ENCODE measurements at places on chromosomes 7 and 10.

DNA sequence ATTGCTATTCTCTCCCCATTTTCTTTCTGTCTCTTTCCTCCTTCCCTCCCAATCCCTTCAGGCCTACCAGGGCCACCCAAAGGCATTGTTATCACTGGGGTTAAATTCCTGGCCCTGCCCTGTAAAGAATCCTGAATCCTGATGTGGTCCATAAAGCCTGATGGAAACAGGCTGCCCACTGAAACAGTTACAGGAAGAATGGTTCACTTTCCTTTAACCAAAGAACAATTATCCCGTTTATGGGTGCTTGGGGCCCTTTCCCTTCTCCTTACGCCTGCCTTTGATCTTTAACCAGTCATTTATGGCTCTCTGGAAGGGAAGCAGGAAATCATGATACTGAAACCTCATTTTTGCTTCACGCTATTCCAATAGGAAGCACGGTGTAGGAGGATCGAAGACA is 273.1 kb upstream of the NEBL start:
- DNase-seq = no peak

- no peak for DNase-seq
Measured at GRCh38 chr10:11516431-11516746, 95.1 kb downstream of the USP6NL start.

GRCh38 chr7:33050535-33051318 is 11.8 kb downstream of the NT5C3A start:
- DNase-seq = no peak

DNA sequence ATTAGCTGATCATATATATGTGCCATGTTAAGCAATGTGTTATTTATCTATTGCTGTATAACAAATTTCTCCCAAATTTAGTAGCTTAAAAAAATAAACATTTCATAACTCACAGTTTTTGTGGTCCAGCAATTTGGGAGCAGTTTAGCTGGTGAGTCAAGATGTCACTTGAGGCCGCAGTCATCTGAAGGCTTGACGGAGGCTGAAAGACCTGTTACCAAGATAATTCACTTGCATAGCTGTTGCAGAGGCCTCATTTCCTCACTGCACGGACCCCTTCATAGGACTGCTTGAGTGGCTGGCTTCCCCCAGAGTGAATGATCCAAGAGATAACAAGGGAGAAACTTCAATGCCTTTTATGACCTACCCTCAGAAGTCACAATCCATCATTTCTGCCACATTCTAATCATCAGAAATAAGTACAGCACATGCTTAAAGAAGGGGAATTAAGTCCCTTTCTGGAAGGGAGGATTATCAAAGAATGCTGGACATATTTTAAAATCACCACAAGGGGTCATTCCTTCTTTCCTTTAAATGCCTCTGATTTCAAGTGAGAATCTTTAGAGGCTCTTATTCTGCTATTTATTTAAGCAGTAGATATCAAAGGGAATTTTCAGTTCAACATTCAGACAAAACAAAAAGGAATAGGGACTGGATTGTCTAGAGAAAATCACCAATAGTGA is 10.5 kb upstream of the SRPK2 start:
- no peak for DNase-seq

GRCh38 chr7:22757338-22757994 is 30.5 kb downstream of the IL6 start:
- DNase-seq = no peak

DNA sequence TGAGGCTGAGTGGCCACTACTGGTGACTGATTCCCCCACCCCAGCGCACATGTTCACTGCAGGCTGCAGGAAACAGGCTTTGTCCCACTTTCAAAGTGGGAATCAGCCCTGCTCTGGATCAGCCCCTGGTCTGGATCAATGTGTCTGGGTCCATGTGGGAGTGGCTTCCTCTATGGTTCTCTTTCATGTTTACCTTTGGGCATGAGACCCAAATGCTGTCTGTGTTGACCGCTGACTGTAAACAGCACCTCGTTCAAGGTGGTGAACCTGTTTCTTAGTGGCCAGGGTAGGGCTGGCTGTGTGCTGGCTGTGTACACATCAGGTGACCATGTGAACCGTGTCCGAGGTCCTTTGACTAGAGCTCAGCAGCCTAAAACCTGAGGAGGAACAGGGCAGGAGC is 121.8 kb downstream of the CAMK1D start:
- DNase-seq = no peak

- DNase-seq = no peak
Measured at GRCh38 chr10:80168679-80169380, 36.3 kb downstream of the PLAC9 start.

- no peak for DNase-seq
Measured at GRCh38 chr10:101047961-101048892, 13.6 kb upstream of the KAZALD1 start.

DNA sequence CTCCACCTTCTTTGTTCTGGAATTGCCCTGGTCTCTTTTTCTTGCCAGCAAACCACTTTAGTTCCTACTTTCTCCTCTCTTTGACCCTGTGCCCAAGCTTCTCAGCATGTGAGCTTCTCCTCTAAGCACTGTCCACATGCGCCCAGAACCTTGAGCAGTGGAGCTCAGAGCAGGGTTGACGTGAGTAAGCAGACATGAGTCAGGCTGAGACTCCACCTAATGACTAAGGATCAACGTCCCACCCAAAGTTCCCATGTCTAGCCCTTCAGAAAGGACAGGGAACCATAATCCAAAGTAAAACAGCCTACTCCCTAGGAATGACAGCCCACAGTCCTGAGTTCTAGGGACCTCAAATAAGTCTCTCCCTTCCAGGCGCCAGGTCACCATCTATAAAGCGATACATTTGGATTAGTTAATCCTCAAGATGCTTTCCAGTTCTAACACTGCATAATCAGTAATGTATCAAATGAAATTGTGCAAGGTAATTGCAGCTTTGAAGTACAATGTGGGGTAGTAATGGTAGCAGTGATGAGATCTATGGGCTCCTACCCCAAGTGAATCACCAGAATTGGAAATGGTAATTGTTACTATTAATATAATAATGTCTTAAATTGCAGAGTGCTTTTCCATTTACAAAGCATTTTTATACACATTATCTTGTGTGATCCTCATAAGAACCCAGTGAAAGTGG is 44.5 kb downstream of the KCNMA1 start:
- DNase-seq = no peak

- no peak for DNase-seq
Measured at GRCh38 chr7:5553298-5553877, 129.8 kb upstream of the TNRC18 start.

DNA sequence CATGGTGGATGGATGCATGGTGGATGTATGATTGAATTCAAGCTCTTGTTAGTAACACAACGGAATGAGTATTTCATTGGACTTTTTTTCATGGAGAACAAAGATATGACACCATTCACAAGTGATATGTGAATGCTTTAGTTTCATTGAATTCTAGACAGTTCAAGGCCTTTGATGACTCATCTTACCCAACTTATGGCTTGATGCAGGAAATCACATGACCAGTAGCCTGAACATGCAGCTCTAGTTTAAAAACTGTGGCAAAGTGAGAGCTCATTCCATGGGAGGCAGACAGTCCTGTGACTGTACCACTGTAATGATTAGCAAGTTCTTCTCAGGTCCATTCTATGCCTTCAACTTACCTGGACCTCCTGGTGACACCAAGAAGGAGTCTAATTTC is 1239.3 kb downstream of the TYW1 start:
- DNase-seq = no peak

DNA sequence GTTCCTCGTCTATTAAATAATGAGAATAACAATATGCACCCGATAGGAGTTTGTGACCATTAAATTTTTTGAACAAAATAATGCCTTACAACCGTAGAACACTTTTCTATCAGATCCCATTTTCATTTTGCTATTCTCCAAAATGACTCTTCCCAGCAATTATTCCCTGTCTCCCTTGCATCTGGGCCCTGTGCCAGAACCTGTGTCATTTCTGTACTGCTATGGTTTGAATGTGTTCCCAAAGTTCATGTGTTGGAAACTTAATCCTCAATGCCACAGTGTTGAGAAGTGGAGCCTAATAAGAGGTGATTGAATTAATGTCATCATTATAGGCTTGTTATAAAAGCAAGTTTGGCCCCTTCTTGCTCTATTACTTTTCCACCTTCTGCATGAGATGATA is 33.2 kb upstream of the SMNDC1 start:
- no peak for DNase-seq

GRCh38 chr7:45407730-45408408 is 166.3 kb upstream of the ADCY1 start:
- no peak for DNase-seq

DNA sequence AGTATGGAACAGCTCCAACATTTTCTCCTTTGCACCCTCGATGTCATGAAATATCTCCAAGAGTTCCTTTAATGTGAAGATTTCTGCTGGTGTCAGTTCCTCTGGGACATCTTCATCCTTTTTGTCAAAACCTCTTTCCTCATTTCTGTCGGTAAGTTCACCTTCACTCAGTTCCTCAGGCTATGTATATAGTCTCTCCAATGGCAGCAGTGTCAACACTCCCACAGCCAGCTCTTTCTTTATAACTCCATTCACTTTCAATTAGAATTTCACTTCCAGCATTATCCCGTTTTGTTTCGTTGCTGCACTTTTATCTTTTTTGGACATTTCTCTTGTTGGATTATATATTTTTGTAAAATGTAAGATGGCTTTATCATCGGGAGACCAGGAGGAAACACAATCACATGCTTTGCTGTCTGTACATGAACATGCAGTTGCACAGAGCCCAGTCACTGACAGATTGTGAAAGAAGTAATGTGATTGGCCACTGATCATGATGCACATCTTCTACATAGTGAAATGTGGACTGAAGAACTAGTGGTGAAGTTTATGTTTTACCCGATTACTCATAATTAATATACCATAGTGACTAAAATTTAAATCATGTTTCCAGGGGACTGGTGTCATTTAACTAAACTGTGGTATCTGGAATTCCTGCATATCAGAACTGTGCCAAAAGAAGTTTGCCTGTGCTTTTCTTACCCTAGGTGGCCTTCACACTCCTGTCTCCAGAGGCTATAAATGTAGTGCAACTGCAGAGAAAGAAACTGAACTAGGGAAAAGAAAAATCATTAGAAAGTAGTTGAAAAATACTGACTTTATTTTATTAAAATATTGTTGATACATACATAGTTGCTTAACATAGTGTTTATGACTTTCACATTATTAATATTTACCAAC is 289.6 kb downstream of the PPP1R3A start:
- DNase-seq = no peak

DNA sequence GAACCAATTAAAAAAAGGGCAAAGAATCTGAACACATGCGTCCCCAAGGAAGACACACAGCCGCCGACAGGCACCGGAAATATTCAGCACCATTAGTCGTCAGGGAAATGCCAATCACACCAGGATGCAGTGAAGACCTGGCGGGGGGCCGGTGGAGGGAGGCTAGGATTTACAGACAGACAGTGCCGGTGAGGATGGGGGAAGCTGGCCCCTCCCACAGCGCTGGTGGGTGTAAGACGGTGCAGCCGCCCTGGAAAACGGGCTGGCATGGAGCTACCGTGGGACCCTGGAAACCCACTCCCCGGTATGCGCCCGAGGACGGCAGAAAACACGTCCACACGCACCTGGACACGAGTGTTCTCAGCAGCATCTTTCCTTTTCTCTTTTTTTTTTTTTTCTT is 4.8 kb upstream of the ADAP1 start:
- DNase-seq = no peak

- DNase-seq = no peak
Measured at GRCh38 chr7:22851145-22851544, 28.5 kb upstream of the TOMM7 start.

DNA sequence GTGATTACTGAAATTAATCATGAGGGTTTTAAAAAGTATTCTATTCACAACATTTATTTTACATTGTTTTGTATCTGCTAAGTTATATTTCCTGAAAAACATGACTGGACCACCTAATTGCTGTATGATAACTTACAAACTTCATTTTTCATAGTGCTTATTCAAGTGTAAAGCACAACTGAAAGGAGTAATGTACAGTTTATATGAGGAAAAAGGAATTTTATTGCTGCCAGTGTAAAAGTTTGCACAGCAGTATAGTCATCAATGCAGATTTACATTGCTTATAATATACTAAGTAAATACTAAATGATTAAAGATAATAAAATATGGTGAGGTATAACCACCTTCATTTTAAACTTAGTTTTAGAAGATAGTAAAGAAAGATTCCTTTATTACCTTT is 4.0 kb downstream of the PTEN start:
- no peak for DNase-seq

DNA sequence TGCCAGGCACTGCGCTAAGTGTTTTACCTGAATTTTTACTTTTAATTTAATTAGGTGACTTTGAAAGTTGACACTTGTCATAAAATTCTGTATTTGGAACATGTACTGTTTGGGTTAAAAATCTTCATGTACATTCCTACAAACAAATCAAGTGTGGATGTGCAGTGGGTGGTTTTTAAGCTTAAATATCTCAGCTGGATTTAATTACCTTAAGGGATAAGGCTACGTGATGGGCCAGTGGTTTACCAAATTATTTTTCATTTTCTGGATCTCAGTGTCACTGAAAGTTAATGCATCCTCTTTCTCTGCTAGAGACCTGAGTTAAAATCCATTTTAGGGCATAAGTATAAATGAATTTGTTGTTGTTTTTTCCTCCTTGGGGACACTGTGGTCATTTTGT is 51.1 kb downstream of the EXOC4 start:
- no peak for DNase-seq

- no peak for DNase-seq
Measured at GRCh38 chr7:38629651-38630510, 1.3 kb downstream of the AMPH start.

DNA sequence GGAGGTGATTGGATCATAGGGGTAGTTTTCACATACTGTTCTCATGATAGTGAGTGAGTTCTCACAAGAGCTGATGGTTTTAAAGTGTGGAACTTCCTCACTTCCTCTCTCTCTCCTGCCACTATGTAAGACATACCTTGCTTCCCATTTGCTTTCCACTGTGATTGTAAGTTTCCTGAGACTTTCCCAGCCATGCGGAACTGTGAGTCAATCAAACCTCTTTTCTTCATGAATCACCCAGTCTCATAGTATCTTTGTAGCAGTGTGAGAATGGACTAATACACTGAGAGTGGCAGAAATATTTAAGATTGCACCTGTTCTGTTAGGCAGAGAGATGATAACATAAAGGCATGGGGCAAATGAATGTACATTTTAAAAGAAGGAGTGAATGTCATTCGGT is 507.8 kb downstream of the SORCS3 start:
- no peak for DNase-seq

- DNase-seq = no peak
Measured at GRCh38 chr7:70668606-70669358, 463.2 kb upstream of the GALNT17 start.

DNA sequence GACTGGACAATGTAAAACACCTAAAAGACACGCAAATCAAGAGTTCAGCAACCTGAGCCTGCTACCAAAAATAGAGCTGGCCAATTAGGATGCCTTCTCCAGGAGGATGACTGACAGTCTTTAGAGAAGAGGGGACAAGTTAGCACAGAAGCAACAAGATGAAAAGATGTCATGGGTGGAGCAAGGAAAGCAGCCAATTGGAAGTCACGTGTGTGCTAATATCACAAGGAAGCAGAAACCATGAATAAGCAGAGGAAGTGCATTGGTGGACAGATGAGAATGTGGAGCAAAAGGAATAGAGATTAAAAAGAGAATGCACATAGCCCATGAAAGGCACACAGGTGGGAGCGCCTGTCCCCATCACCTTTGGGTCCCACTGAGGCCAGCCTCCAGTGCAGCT is 148.1 kb downstream of the SLC25A13 start:
- no peak for DNase-seq

Data from stimulated activated CD4-positive, alpha-beta T cell treated with anti-CD3 and anti-CD28 coated beads, Interleukin-12 subunit alpha, Interleukin-12 subunit beta, amount 100 ng/mL, for 24 hours (primary cell).